Hypothalamus (tissue), 51 donors: ENCODE measurements at places on chromosomes 3 and 15.

GRCh38 chr3:148737104-148737530 lies 39.4 kb downstream of the AGTR1 start:
- DNase-seq, result no peak

GRCh38 chr15:94119298-94119811 lies 112.0 kb upstream of the MCTP2 start:
- no peak for DNase-seq

GRCh38 chr3:189941679-189942078 lies 179.0 kb downstream of the P3H2 start:
- DNase-seq, result no peak

DNA sequence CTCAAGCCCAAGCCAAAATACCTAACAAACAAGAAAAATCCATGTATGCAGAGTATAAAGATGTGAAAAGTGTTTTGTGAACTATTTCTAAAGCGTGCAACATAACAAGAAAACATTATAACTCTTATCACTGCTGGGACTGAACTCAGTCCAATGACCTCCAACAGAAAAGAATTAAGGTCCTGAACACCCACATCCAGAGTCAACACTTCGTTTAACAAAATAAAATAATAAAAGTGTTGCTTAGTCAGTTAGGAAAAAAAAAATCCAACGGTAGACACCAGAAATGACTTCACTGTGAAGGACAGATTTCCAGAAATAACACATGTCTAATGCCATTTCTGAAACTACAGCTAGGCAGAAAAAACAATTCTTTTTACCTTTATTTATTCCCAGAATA lies 28.0 kb downstream of the MB21D2 start:
- no peak for DNase-seq

GRCh38 chr3:129718201-129718600 lies 111.7 kb upstream of the PLXND1 start:
- no peak for DNase-seq

GRCh38 chr15:58057559-58057958 lies 8.0 kb downstream of the ALDH1A2 start:
- no peak for DNase-seq
